ENCODE measurements at places on chromosomes 7 and 10.

GRCh38 chr10:120983721-120984120 is 132.6 kb downstream of the WDR11 start:
- DNase-seq, result no peak

DNA sequence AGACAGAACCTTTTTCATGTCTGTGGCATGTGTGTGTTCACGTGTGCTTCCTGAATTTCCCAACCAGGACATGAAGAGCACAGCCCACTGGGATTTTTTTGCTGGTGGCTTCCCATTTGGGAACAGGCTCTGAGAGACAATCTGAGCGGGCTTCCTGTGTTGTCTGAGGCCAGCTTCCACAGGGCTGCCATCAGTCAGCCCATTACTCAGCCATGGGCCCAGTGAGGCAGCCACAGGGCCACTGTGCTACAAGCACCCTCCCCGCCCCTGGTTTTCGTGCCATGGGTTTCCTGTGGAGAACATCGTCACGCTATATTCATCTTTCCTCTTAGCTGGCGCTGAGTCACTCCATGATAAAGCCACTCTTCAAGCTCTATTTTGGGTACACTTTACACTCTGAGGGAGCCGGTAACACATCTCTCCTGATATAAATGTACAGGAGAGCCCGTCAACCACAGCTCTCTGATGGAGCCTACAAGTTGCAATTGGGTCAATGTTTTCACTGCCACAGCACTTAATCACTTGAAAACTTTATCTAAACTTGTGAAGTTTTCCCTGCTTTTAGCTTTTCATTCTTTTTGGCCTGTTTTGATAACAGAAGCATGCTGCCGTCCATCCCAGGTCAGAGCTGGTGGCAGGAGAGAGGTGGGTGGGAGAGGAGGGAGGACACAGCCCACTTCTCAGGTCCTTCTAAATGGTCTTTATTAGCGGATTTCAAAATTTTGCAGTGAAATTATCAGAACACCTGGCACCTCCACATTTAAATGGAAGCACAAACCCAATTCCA is 96.9 kb downstream of the HIPK2 start:
- DNase-seq, result no peak

GRCh38 chr7:51077987-51078370 is 238.6 kb downstream of the COBL start:
- DNase-seq, result no peak

GRCh38 chr7:57375783-57376182 is 74.2 kb upstream of the ZNF716 start:
- DNase-seq, result no peak

- no peak for DNase-seq
Measured at GRCh38 chr7:55690-56248, 136.6 kb upstream of the FAM20C start.

- no peak for DNase-seq
Measured at GRCh38 chr7:19920166-19920565, 146.7 kb upstream of the TMEM196 start.

DNA sequence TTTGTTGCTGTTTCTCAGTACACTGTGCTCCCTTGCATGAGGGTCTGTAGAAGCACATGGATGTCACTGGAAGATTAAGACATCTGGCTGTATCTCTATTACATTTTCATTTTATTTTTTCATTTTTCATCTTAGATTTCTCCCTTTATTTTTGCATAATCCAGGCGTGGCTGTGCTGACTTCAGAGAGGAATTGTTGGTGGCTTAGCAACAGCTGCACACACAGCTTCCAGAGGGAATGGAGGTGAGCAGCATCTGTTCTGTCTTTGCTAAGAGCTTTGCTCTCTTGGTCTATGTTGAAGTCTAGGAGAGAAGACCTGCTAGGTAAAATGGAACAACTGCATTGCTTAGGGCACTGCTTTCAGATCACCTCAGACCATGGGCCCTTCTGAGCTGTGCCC is 254.4 kb upstream of the SP4 start:
- no peak for DNase-seq

DNA sequence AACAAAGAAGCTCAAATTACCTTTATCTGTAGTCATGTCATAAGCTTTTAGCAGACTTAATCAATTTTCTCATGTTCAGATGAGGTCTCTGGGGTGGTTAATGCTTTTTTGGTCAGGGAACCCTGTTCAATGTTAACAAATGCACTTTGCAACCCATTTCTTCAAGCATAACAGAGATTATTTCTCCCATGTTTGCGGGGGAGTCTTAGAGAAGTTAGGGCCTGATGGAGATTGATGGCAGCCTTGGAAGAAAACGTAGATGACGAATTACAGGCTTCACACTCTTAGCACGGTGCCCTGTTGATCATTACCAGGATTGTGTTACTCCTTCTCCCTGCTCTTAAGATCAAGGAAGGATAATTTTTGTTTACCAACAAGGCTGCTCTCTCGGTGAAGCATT is 76.4 kb downstream of the AGMO start:
- DNase-seq, result no peak

DNA sequence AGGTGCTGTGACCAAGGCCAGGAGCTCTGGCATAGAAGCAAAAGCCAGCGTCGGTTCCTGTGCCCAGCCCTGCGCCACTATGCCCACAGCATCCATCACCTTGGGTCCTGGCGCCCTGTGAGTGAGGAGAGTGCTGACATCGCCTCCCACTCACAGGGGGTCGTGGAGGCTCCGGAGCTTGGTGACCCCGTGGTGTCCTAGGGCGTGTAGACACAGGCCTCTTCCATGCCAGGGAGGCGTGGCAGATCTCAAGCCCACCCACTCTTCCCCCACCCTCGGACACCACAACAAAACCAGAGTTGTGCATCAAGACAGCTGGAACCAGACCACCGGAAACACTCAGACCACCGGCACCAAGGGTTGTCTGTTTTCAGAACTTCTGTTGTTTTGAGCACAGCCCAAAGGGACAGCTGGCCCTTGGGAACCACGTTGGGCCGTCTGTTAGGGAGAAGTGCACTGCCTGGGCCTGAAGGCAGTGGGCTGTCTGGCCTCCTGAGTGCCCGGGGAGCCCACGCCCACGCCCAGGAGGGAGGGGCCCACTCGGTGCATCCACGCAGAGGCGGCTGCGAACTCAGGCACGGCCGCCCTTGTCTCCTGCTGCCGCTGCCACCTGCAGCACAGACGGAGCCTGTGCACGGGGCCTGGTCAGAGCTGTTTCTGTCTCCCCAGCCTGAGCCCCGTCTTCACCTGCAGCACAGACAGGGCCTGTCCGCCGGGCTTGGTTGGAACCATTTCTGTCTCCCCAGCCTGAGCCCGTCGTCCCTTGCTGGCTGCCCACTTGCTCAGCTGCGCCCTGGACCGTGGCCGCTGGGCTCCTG is 106.3 kb downstream of the INPP5A start:
- no peak for DNase-seq
